NCI-H1092 treated with DMSO at 0.1 percent for 48 hours (cell line): ENCODE measurements at places on chromosomes 7 and 10.

- peak; percentile 17 for DNase-seq
Measured at GRCh38 chr7:142385491-142386340, 127.9 kb upstream of the PRSS58 start.

- no peak for DNase-seq
Measured at GRCh38 chr7:68442931-68443631, 1155.2 kb upstream of the AUTS2 start.

DNA sequence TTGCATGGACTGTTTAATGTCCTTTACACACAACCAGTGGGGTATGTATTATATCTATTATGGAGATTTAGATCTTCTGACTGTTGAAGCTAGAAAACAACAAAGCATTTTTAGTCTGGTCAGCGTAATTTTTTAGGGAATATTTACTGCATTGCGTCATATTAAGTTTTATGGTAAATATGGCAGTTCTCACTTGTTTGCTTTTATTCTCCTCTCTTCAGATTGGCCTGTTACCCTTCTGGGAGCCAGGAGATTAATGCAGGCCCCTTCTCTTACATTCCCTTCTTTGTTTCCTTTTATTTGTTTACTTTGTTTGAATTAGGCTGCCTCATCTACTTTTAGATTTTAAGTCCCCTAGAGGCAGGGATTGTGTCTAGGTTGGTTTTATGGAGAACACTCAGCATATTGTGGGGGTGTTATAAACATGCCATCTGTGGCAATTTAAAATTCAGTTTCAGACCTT is 13.8 kb downstream of the UBE2D1 start:
- no peak for DNase-seq

DNA sequence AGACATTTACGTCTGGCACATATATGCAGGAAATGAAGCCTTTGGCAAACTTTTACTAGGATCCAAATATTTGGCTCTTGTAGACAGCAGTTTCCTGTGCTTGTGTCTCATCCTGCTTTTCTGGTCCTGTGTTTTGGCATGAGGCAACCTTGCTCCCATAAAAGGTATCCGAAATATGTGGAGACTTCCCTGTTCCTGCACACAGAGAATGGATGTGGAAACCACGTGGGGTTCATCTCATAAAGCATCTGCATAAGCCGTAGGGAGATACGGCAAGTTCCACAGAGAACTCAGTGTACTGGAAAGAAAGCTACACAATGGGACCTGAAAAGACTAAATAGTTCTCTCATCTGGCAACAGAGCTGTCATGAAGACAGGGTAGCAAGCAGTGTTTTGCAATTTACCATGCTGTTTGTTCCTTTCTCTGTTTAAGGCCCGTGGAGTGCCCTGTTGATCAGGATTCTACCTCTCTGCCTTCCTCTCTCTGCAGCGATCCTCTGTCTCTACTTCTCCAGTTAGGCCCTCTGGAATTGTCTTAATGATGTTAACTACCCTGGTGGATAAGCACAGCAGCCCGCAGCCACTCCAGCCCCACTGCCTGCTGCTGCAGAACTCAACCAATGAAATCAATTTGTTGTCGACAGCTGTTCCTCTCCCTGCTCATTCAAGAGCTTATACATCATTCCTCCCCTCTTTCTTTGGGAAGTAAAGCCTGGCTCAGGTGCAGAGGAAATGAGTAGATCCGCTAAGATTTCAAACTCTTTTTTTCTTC is 293.6 kb downstream of the CSTF2T start:
- DNase-seq: no peak

DNA sequence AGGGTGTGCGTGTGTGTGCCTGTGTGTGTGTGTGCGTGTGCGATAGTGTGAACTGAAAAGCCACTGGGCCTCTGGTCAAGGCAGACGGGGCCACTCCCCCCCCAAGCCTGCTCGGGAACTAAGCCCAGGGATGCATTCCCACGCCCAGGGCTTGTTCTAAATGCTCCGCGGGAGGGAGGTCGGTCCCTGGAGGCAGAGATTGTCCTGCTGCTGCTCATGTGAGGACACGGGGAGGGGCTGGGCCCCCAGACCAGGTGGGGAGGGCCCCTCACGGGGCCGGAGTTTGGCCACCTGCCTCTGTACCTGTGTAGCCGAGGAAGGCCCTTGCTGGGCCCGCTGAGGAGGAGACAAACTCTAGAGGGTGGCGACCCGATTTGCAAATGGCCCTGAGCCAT is 93.9 kb downstream of the PDGFA start:
- DNase-seq: no peak

GRCh38 chr10:4334015-4334414 is 492.0 kb upstream of the AKR1E2 start:
- DNase-seq: no peak

DNA sequence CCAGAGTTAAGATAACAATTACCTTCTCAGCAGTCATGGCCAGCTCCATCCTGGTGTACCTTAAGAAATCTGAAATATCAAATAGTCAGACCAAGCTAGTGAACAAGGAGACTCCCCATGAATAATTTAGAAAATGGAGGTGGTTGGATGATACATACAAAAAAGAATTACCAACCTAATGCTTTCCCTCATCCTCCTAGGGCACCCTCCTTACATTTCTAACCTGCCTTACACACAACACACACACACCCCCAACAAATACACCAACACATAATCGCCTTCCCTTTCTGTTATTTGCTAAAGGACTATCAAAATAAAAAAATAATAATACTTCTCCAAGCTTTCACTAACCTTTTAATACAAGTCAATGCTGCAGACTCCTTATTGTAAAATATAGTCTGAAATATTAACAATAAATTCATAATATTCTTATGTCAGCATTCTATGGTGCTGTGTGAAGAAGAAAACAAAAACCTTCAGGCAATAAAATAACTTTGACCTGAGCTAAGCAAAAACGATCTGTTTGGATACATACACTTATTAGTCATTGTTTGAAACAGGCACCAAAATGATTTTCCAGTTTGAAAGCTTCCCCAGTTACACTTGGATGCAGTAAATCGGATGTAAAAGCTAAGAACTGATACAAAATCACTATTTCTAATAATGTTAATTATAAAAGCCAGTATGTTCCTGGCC is 3.4 kb downstream of the TWIST1 start:
- no peak for DNase-seq

GRCh38 chr7:141441837-141442627 is 109.2 kb upstream of the AGK start:
- no peak for DNase-seq
